ENCODE measurements at places on chromosomes 3 and 15. TPM values are rescaled to one million over a fixed set of nuclear protein-coding genes. Genes with fewer than 3 reads are reported as not detected.

GRCh38 chr15:57485869-57486268, 105.8 kb upstream of the MYZAP start:
- H3K36me3 ChIP-seq: no peaks in the 10 kb centered on the region
- H3K4me1 ChIP-seq: no peaks in the 10 kb centered on the region
- no peak for DNase-seq
- no peak overlapping the region for H3K27ac ChIP-seq
- H3K27me3 ChIP-seq: peaks cover 7% of the 10 kb centered on the region

- H3K36me3 ChIP-seq: no peaks in the 10 kb centered on the region
- H3K4me1 ChIP-seq: peaks cover 21% of the 10 kb centered on the region
- H3K27me3 ChIP-seq: no peaks in the 10 kb centered on the region
- no peak overlapping the region for H3K4me3 ChIP-seq
- no peak for DNase-seq
Observed at GRCh38 chr15:88915354-88915753, 2.2 kb upstream of the MFGE8 start.

DNA sequence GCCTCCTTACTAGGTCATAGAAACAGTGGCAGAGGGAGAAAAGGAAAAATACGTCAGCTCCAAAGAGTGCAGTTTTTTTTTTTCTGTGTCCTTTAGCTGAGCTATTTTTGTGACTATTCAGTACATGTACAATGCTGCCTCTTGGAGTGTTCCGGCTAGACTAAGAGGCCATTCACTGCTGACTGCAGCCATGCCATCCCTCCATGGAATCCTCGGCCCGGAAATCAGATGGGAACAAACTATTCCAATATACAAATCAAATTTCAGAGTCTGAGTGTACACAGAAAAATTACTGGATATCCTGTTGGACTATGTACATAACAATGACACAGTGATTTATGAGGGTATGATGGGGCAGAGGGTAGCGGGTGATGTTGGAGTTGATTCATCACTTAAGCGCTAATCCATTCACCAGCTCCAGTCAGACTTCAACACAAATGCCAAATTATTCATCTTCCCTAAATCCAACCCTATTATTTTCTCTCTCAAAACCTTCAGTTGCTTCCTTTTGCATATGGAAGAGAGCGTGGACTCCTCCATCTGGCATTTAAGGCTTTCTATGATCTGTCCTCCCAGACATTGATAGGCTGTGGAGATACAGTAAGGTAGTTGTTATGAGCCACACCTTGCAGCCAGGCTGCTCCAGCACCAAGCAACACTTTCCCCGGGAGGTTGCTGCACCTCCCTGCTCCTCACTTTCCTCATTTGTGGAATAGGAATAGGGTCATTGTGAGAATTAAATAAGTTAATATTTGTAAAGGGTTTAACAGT, 109.1 kb downstream of the LPP start:
- H3K27ac ChIP-seq: no peak overlapping the region
- peaks cover 24% of the 10 kb centered on the region for H3K4me1 ChIP-seq
- no peak overlapping the region for H3K4me3 ChIP-seq
- no peaks in the 10 kb centered on the region for H3K36me3 ChIP-seq

- no peak for DNase-seq
- H3K36me3 ChIP-seq: no peaks in the 10 kb centered on the region
- no peaks in the 10 kb centered on the region for H3K4me1 ChIP-seq
- H3K27me3 ChIP-seq: no peaks in the 10 kb centered on the region
- H3K27ac ChIP-seq: no peak overlapping the region
Observed at GRCh38 chr3:124075753-124076152, 83.8 kb upstream of the ROPN1 start.

DNA sequence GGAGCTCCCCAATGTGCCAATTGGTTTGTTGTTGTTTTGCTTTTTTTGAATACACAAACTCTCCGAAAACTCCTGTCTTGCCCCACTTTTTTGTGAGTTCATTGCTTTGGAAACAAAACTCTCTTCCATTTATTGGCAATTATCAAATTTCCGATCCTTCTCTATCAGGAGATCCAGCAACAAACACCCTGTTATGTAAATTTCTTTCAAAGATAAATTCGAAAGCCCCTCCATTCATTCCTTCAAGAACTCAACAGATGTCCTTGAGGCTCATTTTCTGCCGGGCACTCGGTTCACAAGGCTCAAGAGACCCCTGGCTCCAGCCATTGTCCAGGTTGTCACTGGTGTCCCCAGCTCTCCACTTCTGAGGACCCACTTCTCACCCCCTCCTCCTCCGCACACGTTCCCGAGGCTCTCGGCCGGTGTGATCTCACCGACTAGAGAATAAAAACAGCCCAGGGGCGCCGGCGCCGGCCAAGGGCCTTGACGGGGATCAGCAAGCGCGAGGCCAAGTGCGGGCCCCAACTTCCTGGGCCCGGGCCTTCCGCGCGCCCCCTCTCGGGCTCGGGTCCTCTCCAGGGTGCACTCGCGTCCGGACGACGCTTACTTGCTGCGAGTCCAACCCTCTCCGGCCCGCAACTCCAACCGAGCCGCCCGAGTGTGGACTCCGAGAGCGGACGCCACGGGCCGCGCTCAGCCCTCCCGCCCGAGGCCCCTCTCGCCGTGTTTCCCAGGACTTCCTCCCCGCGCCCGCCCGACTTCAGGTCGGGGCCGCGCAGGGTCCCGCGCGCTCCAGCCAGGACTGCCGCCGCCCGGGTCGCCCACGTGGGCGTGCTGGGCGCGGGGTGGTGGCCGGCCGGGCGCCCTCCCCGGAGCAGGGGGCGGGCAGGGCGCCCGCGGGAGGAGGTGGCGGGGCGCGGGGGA, 533 bp upstream of the SMAD3 start:
- peak overlapping the region; percentile 70 for H3K4me3 ChIP-seq
- H3K27ac ChIP-seq: peak overlapping the region; percentile 37
- peak; percentile 49 for DNase-seq
- H3K27me3 ChIP-seq: peaks cover 8% of the 10 kb centered on the region
- no peaks in the 10 kb centered on the region for H3K36me3 ChIP-seq

GRCh38 chr15:99707473-99708270, 25.6 kb downstream of the LYSMD4 start:
- no peak overlapping the region for H3K4me3 ChIP-seq
- H3K36me3 ChIP-seq: peaks cover 11% of the 10 kb centered on the region
- H3K27ac ChIP-seq: no peak overlapping the region
- no peak for DNase-seq

PP2D1 gene
- 0.91 TPM for polyA plus RNA-seq

GRCh38 chr3:179957264-179957845, 79.4 kb downstream of the PEX5L start:
- H3K36me3 ChIP-seq: no peaks in the 10 kb centered on the region
- H3K27me3 ChIP-seq: no peaks in the 10 kb centered on the region
- no peak for DNase-seq
- H3K27ac ChIP-seq: no peak overlapping the region
- no peak overlapping the region for H3K4me3 ChIP-seq

GRCh38 chr3:158109295-158109803, 540 bp upstream of the RSRC1 start:
- peak overlapping the region; percentile 20 for H3K27ac ChIP-seq
- no peak for DNase-seq
- H3K4me1 ChIP-seq: peaks cover 56% of the 10 kb centered on the region
- peaks cover 8% of the 10 kb centered on the region for H3K36me3 ChIP-seq
- H3K27me3 ChIP-seq: peaks cover 37% of the 10 kb centered on the region

DNA sequence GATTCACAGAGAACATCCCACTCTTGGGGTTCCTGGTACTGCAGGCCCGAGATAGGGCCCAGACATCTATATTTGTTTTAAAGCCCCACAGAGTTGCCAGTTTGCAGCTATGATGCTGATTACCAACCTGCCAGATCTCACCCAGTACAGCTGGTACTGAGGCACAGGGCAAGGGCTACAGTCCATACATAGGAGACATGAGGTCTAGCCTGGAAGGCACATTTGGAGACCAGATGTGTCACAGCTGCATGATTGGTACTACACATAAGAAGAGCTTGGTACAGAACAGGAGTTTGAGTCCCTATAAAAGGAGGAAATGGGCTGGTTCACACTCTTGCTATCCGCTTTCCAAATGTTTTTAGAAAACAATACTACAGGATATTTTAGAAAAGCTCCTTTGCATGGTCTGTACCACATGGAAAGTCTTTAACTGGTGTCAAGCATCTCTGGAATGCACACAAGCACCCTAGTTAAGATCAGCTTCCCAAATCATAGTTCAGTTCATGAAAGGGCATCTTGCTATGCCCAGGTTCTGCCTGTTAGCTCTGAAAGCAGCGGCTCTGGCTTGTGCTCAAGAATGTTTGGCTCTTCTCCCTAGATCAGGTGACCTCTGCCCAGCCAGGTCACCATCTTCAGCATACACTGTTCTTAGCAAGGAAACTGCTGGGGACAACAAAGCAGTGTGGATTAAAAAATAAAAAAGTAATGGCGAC, 20.6 kb downstream of the MTMR14 start:
- DNase-seq: no peak
- no peaks in the 10 kb centered on the region for H3K4me1 ChIP-seq
- peaks cover 2% of the 10 kb centered on the region for H3K27me3 ChIP-seq
- H3K36me3 ChIP-seq: peaks cover 62% of the 10 kb centered on the region
- no peak overlapping the region for H3K4me3 ChIP-seq

SHC4 gene
- 0.10 TPM for polyA plus RNA-seq

RNF168 gene
- 7.6 TPM for polyA plus RNA-seq

DNA sequence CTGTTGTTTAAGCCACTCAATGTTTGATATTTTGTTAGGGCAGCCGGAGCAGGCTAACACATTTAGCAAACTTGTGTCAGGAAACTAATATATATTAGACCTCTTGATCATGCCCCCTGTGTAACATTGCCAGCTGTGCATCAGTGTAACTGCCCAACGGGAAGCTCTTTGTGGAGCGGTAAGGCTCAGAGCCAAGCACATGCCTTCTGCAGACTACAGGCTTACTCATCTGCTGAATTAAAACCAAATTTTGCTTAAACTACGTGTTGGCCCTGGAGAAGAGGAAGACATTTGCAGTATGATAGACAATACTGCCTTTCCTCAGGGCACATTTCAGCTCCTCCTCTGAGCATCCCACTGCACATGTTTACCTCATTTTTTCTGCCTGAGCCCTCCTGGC, 50.5 kb upstream of the KCNMB2 start:
- H3K27me3 ChIP-seq: peaks cover 3% of the 10 kb centered on the region
- H3K27ac ChIP-seq: no peak overlapping the region
- no peaks in the 10 kb centered on the region for H3K4me1 ChIP-seq

GOLGA6L6 gene
- not detected for polyA plus RNA-seq

DNA sequence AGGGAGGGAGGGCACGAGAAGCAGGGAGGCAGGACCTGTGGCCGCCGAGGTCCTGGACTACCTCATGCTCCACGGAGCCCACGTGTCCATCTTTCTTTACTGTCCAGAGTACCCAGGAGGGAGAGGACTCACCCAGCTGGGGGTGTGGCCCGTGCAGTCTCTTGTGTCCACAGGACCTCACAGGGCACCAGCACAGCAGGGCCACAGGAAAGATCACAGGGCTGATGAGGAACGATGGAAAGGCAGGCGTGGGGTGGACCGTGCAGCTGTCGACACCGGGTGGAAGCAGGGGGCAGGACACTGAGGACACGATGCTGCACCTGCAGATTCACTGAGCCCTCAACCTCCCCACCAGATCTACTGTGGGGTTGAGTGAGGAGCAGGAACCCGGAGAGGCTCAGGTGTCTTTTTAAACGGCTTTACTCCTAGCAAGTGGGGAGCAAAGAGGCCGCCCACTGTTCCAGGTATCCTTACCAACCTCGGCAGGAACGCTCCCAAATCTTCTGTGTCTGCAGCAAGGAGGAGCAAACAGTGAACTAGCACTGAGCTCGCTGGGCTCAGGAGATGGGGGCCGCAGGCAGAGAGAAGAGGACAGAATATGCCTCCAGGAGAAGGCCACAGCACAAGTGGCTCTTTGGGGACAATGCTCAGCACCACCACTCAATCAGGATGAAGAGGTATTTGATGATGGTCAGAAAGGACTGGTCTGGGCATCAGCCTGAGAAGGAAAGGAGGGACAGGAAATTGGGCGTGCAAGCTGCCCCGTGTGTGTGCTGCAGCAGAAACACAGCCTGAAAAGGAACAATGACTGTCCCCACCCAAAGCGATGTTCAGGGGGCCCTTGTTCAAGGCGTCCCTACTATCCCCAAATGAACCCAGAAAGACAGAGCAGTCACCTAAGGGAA, 198.8 kb downstream of the XXYLT1 start:
- no peak overlapping the region for H3K4me3 ChIP-seq
- no peaks in the 10 kb centered on the region for H3K27me3 ChIP-seq
- H3K4me1 ChIP-seq: peaks cover 2% of the 10 kb centered on the region
- H3K36me3 ChIP-seq: peaks cover 11% of the 10 kb centered on the region
- no peak for DNase-seq

GRCh38 chr3:110494728-110495127, 576.9 kb upstream of the NECTIN3 start:
- no peak overlapping the region for H3K4me3 ChIP-seq
- no peaks in the 10 kb centered on the region for H3K36me3 ChIP-seq
- no peaks in the 10 kb centered on the region for H3K4me1 ChIP-seq
- no peak overlapping the region for H3K27ac ChIP-seq
- no peaks in the 10 kb centered on the region for H3K27me3 ChIP-seq
- no peak for DNase-seq

- no peaks in the 10 kb centered on the region for H3K27me3 ChIP-seq
- H3K27ac ChIP-seq: no peak overlapping the region
- no peaks in the 10 kb centered on the region for H3K4me1 ChIP-seq
- no peak for DNase-seq
- no peak overlapping the region for H3K4me3 ChIP-seq
Observed at GRCh38 chr3:174810254-174810653, 48.9 kb upstream of the NAALADL2 start.

DNA sequence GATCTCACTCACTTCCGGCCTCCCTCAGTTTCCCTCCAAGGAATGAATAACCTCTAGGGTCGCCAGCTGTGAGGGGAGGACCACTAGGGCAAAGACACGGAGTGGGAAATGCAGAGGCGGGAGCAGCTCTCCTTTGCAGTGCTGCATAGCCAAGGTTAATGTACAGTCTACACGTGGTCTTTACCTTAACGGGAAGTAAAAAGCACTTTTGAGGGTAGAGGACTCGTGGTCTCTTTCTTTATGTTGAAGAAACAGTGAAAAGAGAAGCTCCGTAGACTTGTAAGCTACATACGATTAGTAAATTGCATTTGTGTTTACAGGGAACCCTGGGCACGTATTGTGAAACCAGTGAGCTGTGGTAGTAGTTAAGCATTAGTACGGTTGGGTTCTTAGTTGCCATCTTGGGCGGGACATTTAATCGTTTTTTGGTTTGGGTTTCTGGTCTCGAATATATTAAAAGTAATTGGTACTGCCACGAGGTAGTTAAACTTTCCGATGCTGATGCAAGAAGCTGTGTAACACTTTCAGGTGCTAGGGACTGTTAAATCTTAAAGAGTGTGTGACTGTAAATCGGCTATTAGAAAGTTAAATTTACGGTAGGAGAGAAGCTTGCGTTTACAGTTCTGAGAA, 828 bp downstream of the U2SURP start:
- DNase-seq: peak; percentile 3
- peak overlapping the region; percentile 97 for H3K27ac ChIP-seq
- H3K4me3 ChIP-seq: peak overlapping the region; percentile 99

GRCh38 chr3:110015231-110015963, 678.1 kb upstream of the DPPA4 start:
- H3K27ac ChIP-seq: no peak overlapping the region
- H3K27me3 ChIP-seq: no peaks in the 10 kb centered on the region
- H3K4me3 ChIP-seq: no peak overlapping the region
- no peaks in the 10 kb centered on the region for H3K4me1 ChIP-seq
- DNase-seq: no peak
- no peaks in the 10 kb centered on the region for H3K36me3 ChIP-seq

GRCh38 chr3:114089675-114090074, 33.1 kb downstream of the QTRT2 start:
- peaks cover 3% of the 10 kb centered on the region for H3K27me3 ChIP-seq
- H3K27ac ChIP-seq: no peak overlapping the region
- no peak overlapping the region for H3K4me3 ChIP-seq
- DNase-seq: no peak
- peaks cover 23% of the 10 kb centered on the region for H3K36me3 ChIP-seq

PCSK6 gene
- polyA plus RNA-seq: 3.0 TPM

DUOXA2 gene
- polyA plus RNA-seq: not detected
